Naive thymus-derived CD4-positive, alpha-beta T cell (primary cell): ENCODE measurements at places on chromosomes 7 and 10. TPM values are rescaled to one million over a fixed set of nuclear protein-coding genes. Genes with fewer than 3 reads are reported as not detected.
A peak's percentile ranks its signal among the peaks of the same experiment; 100 is the strongest.

The SVOPL gene
- polyA plus RNA-seq, result 0.47 TPM

The CPN1 gene
- polyA plus RNA-seq, result not detected

The ZNF503 gene
- polyA plus RNA-seq, result not detected

The LHPP gene
- 23.4 TPM for polyA plus RNA-seq

The VWA2 gene
- not detected for polyA plus RNA-seq

The ANKRD30A gene
- polyA plus RNA-seq, result not detected

The MRPS16 gene
- polyA plus RNA-seq, result 76.1 TPM

The AKR1D1 gene
- polyA plus RNA-seq, result not detected

The BTBD16 gene
- polyA plus RNA-seq, result not detected

DNA sequence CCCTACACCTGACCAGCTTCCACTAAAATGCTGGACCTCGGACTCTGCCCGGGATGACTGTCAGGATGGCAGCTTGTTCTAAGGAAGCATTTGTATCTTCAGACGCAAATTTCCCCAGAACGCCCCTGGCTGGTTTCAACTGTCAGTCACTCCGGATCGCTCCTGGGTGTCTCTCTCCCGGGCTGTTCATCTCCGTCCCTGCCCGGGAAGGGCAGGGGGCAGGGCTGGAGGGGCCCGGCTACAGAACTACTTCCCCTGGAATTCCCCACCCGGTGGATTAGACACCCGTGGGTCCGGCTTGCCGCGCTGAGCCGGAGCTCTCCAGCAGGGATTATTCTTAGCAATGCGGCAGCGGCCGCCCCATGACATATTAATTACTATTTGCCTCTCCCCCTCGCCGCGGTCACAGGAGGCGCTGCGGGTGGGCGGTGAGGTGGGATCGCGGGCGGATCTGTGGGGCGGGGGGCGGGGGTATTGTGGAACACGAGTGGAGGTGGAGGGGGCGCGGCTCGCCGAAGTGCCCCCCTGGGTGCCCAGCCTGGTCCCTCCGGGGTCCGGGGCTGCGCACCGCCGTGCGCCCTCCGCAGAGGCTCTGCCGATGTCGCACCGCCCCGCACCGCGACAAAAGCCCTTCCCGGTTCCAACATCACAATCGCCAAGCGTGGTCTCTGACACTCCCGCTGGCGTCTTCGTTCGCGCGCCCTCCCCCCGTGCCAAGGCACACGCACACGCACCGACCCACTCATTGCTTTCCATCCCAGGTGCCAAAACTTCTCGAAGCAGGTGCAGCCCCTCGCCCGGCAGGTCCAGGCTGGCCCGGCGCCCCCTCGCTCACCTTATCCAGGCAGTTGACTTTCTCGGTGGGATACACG is 276.1 kb upstream of the NEBL start:
- no peaks in the 10 kb centered on the region for H3K27me3 ChIP-seq
- H3K4me1 ChIP-seq, result peaks cover 4% of the 10 kb centered on the region
- no peaks in the 10 kb centered on the region for H3K36me3 ChIP-seq
- no peak overlapping the region for H3K27ac ChIP-seq

GRCh38 chr10:118669020-118669791 is 73.8 kb upstream of the PRLHR start:
- H3K27ac ChIP-seq, result no peak overlapping the region
- no peak overlapping the region for H3K4me3 ChIP-seq
- no peak for DNase-seq
- no peaks in the 10 kb centered on the region for H3K36me3 ChIP-seq

DNA sequence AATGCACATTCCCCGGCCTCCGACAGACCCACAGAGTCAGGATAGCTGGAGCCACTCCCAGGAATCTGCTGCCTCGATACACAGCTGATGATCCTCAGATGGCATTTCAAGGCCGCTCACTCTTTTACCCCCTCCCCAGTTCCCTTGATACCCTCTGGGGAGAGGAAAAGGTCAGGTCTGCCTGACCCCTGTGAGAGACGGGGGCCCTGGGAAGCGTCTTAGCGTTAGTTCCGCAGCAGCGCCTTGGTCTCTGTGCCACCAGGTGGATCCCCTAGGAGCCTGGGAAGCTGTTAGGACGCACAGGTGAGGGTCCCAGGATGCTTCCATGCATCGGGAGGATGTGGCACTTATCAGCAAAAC is 420.5 kb upstream of the FOXK1 start:
- H3K36me3 ChIP-seq, result no peaks in the 10 kb centered on the region
- no peak for DNase-seq
- no peaks in the 10 kb centered on the region for H3K4me1 ChIP-seq
- no peak overlapping the region for H3K27ac ChIP-seq
- H3K27me3 ChIP-seq, result no peaks in the 10 kb centered on the region

GRCh38 chr7:55623617-55624016 is 51.3 kb upstream of the VOPP1 start:
- no peak for DNase-seq
- no peak overlapping the region for H3K27ac ChIP-seq
- no peaks in the 10 kb centered on the region for H3K4me1 ChIP-seq
- H3K36me3 ChIP-seq, result no peaks in the 10 kb centered on the region

DNA sequence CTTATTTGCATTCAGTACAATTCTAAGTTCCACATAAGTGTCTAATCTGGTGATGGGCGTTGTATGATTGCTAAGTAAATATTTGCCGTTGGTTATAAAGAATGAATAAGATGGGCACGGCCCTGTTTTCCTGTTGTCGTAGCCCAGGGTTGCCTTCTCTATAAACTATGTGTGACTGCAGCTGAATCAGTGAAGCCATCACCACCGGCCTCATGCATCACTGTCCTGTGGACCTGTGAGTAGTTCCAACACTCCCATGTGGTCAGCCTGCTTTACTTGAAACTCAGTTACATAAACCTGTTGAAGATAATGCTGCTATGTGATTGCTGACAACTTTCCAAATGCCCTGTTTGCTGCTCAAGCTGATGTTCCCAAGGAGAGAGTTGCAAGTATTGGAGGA is 21.6 kb upstream of the KLF6 start:
- H3K4me1 ChIP-seq, result peaks cover 89% of the 10 kb centered on the region
- H3K27ac ChIP-seq, result peak overlapping the region; percentile 82
- no peaks in the 10 kb centered on the region for H3K36me3 ChIP-seq
- H3K4me3 ChIP-seq, result peak overlapping the region; percentile 17
- no peak for DNase-seq
- H3K27me3 ChIP-seq, result no peaks in the 10 kb centered on the region

DNA sequence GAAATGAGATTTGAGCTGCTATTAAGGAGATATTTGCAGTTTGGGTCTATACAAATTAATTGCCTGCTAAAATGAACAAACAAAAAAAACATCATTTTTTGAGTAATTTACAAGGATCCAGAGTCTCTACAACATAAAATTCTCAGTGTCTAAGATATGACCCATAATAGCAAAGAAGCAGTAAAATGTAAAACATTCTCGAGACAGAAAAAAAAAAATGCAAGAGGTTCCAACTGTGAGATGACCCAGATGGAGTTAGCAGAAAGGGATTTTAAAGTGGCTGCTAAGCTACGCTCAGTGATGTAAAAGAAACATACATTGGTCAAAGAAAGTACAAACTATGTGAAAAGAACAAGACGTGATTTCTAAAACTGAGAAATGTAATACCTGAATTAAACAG is 471.0 kb downstream of the SH2D4B start:
- no peaks in the 10 kb centered on the region for H3K4me1 ChIP-seq
- H3K36me3 ChIP-seq, result no peaks in the 10 kb centered on the region
- H3K4me3 ChIP-seq, result no peak overlapping the region
- no peak overlapping the region for H3K27ac ChIP-seq

- H3K27ac ChIP-seq, result no peak overlapping the region
- H3K4me3 ChIP-seq, result no peak overlapping the region
- H3K27me3 ChIP-seq, result no peaks in the 10 kb centered on the region
- H3K4me1 ChIP-seq, result no peaks in the 10 kb centered on the region
- no peak for DNase-seq
Observed at GRCh38 chr10:82597840-82598239, 722.8 kb downstream of the NRG3 start.

- peaks cover 21% of the 10 kb centered on the region for H3K4me1 ChIP-seq
- no peaks in the 10 kb centered on the region for H3K27me3 ChIP-seq
- H3K36me3 ChIP-seq, result no peaks in the 10 kb centered on the region
- H3K27ac ChIP-seq, result peak overlapping the region; percentile 88
Observed at GRCh38 chr10:130108934-130109604, 1.6 kb downstream of the C10orf143 start.

GRCh38 chr7:94509264-94509886 is at the start of gene CASD1:
TSS of gene CASD1 (plus strand) at chr7:94509809. CDS start at chr7:94510085, 276 bp downstream.
- peak within 1 kb of the TSS; percentile 90 for H3K27ac ChIP-seq
- H3K4me1 ChIP-seq, result peaks cover 22% of the 10 kb centered on the region
- peak; percentile 63 for DNase-seq
- peak within 1 kb of the TSS; percentile 74 for H3K4me3 ChIP-seq
- H3K36me3 ChIP-seq, result peaks cover 3% of the 10 kb centered on the region

DNA sequence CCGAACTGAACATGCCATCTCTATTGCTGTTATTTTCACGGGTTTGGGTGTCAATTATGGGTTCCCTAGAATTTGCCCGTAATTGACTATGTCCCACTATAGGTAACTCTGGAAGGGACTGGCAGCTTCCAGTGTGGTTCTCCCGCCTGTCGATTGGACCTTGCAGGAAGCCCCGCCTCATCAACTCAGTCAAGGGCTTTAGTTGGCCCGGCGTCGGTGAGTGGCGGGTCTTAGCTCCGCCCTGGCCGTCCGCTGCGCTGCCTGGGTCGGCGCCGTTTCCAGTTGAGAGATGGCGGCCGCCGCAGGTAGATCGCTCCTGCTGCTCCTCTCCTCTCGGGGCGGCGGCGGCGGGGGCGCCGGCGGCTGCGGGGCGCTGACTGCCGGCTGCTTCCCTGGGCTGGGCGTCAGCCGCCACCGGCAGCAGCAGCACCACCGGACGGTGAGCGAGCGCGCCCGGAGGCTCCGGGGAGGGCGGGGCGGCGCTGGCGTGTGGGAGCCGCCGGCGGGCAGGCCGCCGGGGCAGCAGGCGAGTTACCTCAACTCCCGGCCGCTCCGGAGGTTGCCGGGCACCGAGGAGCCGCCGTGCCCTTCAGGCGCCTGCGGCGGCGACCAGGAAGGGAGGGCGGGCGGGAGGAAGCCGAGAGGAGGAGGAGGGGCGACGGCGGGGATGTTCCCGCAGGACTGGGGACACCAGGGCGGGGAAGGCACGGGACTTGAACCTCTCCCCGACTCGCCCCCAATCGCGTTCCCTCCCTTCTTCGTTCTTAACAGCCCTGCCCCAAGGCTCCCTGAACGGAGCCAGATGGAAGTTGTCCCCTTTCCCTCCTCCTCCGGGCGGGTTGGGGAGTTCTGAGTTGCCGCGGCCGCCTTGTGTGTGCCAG is at the start of gene MCU:
MCU (plus strand) TSS at position 281 of the 881 bp plus-strand sequence; CDS start at position 290, 9 bp downstream.
- DNase-seq, result peak; percentile 94
- H3K27ac ChIP-seq, result peak within 1 kb of the TSS; percentile 68
- peaks cover 3% of the 10 kb centered on the region for H3K36me3 ChIP-seq
- H3K4me3 ChIP-seq, result peak within 1 kb of the TSS; percentile 86
- no peaks in the 10 kb centered on the region for H3K27me3 ChIP-seq

DNA sequence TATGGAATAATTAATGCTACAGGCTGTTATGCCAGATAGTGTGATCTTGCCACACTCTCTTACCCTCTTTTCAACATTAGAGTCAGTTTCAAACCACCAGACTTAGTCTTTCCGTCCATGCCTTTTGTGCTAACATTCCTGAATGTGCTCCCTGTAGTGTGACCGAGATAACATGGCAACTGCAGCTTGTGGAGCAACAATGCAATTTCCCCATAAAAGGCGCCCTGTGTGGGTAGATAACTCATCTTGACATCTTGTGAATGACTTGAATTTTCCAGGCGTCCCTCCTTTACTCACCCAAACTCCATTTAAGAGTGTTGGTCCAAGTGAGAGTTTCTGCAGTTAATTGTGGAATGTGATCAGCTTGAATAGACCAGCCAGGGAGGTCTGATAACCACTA is 99.6 kb downstream of the DNAH11 start:
- H3K4me1 ChIP-seq, result no peaks in the 10 kb centered on the region
- no peak overlapping the region for H3K4me3 ChIP-seq
- H3K36me3 ChIP-seq, result no peaks in the 10 kb centered on the region
- H3K27me3 ChIP-seq, result no peaks in the 10 kb centered on the region
- no peak for DNase-seq

- H3K36me3 ChIP-seq, result no peaks in the 10 kb centered on the region
- H3K4me3 ChIP-seq, result no peak overlapping the region
- no peak for DNase-seq
- no peaks in the 10 kb centered on the region for H3K27me3 ChIP-seq
Observed at GRCh38 chr10:29900865-29901264, 158.5 kb downstream of the JCAD start.

DNA sequence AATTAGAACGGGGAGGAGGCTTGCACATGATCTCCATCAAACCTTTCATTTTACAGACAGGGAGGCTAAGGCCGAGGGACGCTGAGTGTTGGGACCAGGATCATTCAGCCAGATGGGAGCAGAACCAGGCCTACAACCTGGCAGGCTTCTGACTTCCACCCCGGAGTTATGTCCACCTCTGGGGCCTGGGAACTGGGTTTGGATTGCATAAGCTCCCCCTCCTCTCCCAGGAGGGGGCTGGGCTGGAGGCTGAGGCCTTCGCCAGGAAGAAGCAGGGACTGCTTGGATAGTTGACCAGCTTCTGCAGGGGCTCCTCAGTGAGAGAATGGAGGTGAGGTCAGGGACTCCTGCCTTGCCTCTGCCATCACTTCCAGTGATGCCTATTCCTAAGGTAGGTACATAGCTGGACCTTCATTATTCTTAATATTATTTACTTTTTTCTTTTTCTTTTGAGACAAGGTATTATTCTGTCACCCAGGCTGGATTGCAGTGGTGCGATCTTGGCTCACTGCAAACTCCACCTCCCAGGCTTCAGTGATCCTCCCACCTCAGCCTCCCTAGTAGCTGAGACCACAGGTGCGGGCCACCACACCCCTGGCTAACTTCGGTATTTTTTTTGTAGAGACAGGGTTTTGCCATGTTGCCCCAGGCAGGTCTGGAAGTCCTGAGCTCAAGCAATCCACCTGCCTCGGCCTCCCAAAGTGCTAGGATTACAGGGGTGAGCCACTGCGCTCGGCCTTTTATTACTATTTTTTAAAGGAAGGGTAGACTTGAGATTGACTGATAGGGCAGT is 1.3 kb downstream of the SNX10 start:
- H3K36me3 ChIP-seq, result no peaks in the 10 kb centered on the region
- no peaks in the 10 kb centered on the region for H3K27me3 ChIP-seq
- H3K4me1 ChIP-seq, result peaks cover 30% of the 10 kb centered on the region
- no peak overlapping the region for H3K27ac ChIP-seq

- H3K36me3 ChIP-seq, result no peaks in the 10 kb centered on the region
- H3K4me1 ChIP-seq, result no peaks in the 10 kb centered on the region
- no peak for DNase-seq
- H3K4me3 ChIP-seq, result no peak overlapping the region
Observed at GRCh38 chr10:67669978-67670377, 26.0 kb downstream of the CTNNA3 start.

DNA sequence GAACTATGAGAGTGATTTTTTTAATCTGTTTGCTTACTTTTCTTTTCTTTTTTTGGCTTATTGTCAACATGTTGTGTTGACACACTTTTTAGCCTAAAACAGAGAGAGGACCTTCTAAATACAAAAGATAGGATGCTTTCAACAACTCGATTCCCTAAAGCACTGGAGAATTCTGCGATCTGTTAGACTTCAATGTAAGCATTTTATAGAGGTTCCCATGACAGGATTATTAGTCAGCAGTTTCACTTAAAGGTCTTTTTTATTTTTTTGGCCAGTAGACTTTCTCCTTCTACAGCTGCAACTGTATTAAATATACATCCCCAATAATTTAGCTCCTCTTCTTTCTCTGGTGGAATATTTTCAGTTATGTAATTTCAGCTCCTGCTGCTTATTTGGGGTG is 12.7 kb upstream of the NRP1 start:
- H3K4me1 ChIP-seq, result no peaks in the 10 kb centered on the region
- H3K27me3 ChIP-seq, result peaks cover 4% of the 10 kb centered on the region
- no peak overlapping the region for H3K4me3 ChIP-seq
- H3K27ac ChIP-seq, result no peak overlapping the region
